ENCODE measurements at places on chromosomes 6 and 20. TPM values are rescaled to one million over a fixed set of nuclear protein-coding genes. Genes with fewer than 3 reads are reported as not detected.

HS3ST5 gene
- not detected for total RNA-seq

TRIM10 gene
- total RNA-seq: 5.6 TPM

EMILIN3 gene
- total RNA-seq: not detected

PCSK2 gene
- 1.3 TPM for total RNA-seq

FUT9 gene
- not detected for total RNA-seq

PRPH2 gene
- 0.67 TPM for total RNA-seq

SNAI1 gene
- 0.46 TPM for total RNA-seq

GUCA1A gene
- not detected for total RNA-seq

DNA sequence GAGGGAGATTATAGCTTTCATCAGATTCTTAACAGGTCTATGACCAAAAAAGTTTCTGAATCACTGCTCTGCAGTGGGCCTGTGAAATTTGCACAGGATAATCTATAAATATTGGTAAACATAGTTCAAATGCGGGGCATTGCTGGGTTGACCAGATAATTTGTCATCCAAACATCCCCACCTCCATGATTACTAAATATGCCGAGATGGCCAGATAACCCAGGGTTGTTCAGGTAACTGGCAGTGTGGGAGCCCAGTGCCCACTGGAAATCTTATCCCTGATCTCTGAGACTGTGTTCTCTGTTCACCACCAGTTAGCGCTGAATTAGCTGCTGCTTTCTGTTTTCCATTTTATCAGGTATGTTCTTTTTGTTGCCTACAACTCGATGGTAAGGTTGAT is 21.4 kb downstream of the PTK7 start:
- DNase-seq: no peak

GRCh38 chr6:43096451-43097097 is 20.5 kb downstream of the PTK7 start:
- DNase-seq: no peak

DNA sequence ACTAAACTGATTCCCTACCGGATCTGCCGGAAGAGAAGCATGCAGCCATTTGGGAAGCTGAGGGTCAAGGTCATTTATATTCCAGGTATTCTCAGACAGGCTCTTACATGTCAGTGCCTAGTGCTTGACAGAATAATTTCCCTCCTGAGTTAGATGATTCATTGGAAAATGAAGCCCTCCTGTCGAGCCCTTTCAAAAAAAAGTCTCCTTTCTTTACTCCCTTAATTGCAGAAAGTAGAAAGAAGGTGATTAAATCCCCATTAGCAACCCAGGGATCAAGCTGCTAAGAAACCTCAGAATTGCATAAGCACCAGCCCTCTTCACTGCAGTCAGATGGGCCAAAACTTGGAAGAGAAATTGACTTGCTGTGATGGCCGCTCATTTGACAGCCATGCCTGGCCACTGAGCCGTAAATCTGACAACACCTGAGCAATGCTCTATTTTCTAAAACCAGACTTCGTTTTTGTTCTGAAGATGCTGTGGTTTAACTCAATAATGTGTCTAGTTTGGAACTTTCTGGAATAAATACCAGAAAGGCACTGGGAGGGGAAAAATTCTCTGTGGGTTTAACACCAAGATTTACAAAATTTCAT is 61.0 kb upstream of the ARMH2 start:
- no peak for DNase-seq

DNA sequence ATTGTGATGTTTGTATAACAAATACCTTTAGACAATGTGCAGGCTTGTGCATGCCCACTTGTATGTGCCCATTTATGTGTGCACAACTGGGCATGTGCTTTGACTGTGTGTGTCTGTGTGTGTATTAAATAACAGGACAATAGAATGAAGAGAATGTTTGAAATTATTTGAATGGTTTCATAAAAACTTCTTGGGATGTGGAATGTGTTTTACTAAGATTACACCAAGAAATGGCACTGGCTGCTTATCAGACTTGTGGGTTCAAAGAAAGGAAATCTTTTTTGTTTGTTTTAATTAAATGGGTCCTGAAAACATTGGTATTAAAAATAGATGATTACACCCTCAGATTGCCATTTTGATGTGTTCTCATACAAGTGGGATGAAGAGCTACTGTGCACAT is 191.6 kb upstream of the CCN2 start:
- no peak for DNase-seq

GRCh38 chr6:51617751-51618150 is 469.7 kb downstream of the PKHD1 start:
- DNase-seq: no peak

DNA sequence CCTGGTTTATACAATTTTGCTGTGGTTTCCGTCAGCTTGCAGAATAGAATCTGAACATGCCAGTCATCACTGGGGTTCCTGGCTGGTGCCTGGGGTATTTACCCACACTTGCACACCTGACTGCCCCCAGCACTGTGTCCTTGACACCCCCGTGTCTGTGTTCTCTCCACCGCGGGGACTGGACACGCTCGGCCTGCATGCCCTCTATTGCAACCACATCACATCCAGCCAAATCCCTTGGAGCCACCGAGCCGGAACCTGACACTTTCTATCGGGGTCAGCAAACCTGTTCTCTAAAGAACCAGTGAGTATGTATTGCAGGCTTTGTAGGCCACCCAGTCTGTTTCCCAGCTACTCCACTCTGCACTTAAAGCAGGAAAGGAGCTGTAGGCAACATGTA is 527.5 kb downstream of the PRKN start:
- DNase-seq: no peak

DNA sequence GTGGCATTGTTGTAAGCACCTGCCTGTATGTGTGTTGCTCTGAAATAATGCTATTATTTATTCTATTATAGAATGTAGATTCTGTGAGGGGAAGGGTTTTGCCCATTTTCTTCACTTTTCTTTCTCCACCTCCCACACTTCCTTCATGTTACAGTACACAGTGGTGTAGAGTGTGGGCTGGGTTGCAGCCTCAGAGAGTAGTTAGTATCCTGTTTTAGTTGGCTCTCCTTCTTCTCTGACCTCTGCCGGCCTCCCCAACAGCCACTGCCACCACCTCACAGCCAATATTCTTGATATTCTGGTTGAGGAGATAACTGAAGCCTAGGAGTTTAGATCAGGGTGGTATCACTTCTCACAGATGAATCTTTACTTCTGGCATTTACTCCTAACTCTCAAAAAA is 143.4 kb downstream of the BCKDHB start:
- no peak for DNase-seq

DNA sequence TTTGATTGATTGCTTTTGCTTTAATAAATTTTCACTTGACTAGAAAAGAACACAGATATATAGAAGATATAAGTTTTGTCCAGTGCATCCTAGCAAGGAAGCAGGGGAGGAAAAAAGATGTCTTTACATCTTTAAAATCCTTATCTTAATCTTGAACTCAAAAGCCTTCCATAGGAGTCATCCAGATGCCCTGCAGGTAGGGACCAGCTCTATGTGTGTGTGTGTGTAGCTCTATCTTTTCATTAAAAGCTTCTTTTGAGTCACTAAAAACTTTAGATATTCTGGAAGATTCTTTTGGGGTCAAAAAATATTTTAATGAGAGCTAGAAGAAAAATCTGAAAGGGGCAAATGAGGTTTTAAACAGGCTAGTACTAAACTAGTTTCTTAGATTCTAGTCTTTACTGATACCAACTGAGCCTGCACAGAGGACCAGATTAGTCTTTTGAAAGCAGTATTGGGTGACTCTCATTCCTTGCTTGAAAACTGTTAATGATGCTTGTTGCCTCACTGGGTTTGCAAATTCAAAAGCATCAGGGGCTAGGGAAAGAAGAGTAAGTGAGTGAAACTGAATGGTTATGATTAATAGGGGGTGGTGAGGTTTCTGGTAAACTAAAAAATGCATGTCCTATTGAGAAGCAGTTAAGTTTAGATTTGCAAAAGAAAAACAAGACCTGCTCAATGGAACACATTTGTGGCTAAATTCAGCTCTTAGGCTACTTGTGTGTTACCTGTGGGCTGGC is 40.6 kb upstream of the JAG1 start:
- no peak for DNase-seq

GRCh38 chr20:1929460-1929859 is 34.3 kb downstream of the SIRPA start:
- no peak for DNase-seq

DNA sequence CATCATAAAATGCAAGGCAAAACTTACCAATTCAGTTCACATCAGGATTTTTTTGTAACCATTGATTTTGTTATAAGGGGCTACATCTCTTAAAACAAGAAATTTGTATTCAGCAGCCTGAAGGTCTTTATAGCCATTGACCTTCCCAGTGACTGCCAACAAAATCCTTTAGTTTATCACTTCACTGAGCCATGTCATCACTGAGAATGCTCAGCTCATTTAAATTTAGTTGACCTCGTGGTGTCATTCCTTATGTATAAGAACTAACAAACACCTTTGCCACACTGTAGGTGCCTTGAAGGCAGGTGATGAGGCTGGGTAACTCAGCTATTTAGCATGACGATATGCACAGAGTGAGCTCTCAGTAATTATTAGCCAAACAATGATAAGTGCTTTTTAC is 77.7 kb downstream of the GRM1 start:
- DNase-seq: no peak

Measured in left colon (tissue), 2 donors.